ENCODE measurements at places on chromosomes 1 and 21.

DNA sequence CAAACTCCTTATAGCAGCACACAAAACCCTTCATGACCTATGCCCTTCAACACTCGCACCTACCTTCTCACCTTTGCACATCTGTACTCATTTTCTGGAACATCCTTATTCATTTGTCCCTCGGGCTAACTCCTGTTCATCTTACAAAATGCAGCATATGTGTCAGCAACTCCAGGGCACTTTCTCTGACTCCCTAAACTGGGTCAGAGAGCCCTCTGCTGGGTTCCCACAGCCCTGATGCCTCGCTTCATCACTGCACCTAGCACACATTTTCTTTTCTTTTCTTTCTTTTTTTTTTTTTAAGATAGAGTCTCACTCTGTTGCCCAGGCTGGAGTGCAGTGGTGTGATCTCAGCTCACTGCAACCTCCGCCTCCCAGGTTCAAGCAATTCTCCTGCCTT lies 54.0 kb downstream of the RAB3B start:
- no peak for DNase-seq

- peak; percentile 51 for DNase-seq
Measured at GRCh38 chr21:34926803-34927467, 122.2 kb downstream of the RUNX1 start.

GRCh38 chr1:238789916-238790667 lies 596.3 kb upstream of the CHRM3 start:
- no peak for DNase-seq

DNA sequence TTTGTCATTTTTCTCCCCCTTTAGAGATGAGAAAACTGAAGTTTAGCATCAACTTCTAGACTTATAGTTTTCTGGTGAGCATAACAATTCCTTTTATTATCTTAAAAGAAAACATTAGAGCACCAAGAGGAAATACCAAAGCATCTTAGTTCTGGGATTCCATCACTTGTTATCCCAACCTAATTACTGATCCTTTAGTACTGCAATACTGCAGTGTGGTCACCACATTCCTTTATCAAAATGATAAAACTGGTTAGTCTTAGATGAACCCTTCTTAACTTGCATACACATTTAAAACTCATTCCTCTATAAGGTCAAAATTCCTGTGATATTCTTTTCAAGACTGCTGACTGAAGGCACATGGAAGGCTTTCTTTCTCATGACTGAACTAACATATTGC lies 23.1 kb downstream of the SOD1 start:
- no peak for DNase-seq

DNA sequence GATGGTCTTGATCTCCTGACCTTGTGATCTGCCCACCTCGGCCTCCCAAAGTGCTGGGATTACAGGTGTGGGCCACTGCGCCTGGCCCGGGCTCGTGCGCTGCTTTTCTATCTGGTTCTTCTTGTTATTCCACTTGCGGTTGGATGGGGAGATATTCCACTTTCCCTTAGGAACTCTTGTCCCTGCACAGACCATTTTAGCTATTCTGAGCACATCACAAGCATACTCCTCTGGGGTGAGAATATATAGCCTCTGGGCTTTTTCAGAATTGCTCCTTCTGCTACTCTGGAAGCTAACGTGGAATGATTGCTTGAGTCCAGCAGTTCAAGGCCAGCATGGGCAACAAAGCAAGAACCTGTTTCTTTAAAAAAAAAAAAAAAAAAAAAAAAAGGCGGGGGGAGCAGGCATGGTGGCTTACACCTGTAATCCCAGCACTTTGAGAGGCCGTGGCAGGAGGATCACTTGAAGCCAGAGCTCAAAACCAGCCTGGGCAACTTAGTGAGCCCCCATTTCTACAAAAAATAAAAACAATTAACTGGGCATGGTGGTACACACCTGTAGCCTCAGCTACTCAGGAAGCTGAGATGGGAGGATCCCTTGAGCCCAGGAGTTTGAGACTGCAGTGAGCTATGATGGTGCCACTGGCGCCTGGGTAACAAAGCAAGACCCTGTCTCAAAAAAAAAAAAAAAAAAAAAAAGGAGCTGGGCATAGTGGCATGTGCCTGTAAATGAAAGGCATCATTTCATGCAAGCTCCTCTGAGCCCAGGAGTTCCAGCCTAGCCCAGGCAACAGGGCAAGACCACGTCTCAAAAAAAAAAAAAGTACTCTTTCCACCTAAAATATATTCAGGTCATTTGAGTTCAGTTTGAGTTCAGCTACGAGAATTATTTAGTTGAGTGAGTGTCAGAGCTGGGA lies 11.8 kb upstream of the PGD start:
- no peak for DNase-seq

DNA sequence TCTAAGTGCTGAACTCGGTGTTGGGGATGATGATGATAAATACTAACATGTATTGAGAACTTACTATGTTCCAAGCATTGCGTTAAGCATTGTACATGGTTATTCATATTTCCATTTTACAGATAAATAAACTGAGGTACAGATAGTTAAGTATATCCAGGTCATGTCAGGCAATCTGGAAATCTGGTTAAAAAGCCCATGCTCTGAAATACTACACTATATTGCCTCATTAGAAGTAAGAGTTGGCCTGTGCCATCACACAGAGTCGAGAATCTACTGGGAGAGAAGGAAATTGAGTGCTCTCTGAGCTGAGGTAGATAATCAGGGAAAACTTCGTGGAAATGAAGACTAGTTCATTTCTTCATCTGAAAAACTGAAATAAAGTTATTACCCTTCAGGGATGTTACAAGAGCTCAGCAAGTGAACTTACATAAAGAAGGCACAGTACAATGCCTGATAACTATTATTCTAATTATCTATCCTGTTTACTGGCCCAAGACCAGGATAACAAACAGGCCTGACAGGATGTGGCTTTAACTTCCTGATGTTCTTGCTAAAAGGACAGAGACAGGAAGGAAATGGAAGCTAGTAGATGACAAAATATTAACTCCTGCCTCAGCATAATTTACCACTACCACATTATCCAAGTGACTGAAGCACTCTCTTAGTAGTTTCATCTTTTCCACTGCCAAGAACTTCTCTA lies 85.6 kb downstream of the EPS15 start:
- no peak for DNase-seq

- DNase-seq: peak; percentile 62
Measured at GRCh38 chr1:34865981-34866761, 6.6 kb upstream of the SMIM12 start.

- peak; percentile 33 for DNase-seq
Measured at GRCh38 chr1:113811156-113811887, 954 bp downstream of the RSBN1 start.

GRCh38 chr1:233269656-233270055 lies 25.9 kb downstream of the PCNX2 start:
- no peak for DNase-seq

- no peak for DNase-seq
Measured at GRCh38 chr1:27087371-27088220, 67.3 kb downstream of the SLC9A1 start.

DNA sequence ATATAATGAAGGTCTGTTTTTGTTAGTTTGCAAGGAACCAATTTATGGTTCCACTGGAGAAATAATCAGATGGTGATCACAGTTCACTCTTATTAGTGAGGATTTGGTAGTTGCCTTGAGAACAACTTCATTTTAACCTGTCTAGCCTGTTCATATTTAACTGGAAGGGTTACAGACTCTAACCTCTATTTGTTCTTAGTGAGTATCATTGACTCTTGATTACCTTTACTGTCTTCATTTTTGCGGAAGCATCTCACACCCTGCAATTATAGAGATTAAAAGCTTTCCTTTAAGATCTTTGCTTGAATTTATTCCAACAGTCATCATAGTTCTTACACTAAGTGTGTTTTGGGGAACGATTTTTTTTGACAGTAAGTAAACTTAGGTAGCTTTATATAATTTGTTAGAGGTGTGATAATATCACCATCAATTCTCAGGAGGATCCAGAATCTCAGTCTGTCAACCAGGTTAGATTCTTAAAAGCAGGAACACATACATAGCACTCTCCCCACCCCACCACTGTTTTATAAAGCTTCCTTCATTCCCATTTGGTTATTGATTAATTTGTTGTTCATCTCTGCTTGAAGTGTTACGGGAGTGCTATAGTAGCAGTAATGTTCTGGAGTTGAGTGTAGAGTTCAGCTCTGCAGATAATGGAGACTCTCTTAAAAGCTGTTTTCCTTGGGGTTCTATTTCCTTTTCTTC lies 30.1 kb downstream of the B3GALT2 start:
- DNase-seq: no peak

GRCh38 chr21:37101384-37101783 lies 28.3 kb downstream of the TTC3 start:
- no peak for DNase-seq

DNA sequence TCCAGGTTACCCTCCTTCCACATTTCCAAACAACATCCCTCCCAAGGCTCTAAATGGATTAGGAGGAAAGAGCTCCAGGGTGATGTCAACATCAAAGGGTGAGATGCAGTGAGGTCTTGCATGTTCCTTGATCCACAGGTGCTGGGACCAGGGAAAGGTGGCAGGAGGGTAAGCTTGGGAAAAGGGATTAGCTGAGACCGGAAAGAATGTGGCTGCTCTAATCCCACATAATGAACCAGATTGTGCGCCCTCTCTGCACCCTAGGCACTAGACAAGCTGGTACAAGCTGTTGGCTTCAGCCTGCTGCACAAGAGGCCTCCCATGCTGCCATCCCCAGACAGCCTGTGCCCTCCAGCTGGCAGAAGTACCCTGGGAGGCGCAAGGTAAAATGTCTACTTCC lies 34.9 kb downstream of the PLXNA2 start:
- no peak for DNase-seq

DNA sequence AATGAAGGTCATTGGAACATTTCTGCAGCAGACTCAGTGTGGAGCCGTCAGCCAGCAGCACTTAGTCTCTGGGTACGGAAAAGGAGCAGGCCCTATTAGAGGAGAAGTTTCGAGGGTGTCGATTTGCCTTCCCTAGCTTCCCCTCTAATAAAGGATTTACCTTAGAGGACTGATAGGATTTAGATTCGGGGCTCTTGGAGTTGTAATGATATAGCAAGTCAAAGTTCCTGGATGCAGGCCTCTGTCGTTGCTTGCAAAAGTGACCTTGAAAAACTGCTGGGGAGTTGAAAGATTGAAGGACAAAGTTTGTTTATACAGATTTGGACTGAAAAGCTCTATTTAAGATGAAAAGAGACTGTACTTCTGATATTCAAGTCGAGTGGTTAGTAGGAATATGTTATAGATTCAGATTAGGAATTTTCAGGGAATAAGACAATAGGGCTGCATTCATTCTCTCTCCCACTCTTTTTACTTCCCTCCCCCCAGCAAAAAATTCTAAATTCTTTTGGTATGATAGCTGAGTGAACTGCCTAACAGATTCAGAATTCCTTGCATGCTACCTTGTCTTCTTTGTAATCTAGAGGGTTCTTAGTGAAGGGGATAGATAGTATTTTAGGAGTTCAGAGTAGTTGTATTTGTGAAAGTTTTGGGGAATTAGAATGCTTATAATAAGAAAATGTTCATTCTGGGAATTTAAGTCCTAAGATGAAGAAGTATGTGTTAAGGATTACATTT lies 19.2 kb downstream of the NFYC start:
- DNase-seq: no peak

GRCh38 chr1:111463029-111463683 lies 10.6 kb upstream of the C1orf162 start:
- DNase-seq: peak; percentile 79

DNA sequence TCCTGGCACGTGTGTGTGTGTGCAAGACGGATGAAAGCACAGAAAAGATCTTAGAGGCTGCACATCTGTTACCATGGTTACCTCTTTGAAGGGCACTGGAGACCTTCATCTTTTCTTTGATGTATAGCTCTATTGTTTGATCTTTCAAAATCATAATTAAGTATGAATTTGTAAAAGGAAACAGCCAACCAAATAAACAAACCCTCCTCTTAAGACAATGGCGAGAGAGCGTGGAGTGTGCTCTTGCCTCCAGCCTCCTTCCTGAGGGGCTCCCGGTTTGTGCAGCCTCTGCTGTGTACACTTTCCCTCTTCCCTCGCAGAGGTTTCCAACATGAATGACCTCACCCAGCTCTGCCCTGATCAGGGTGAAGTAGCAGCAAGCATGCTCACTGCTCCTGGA lies 27.9 kb downstream of the CACNA1S start:
- no peak for DNase-seq

GRCh38 chr1:1947493-1947892 lies 28.4 kb upstream of the TMEM52 start:
- no peak for DNase-seq

DNA sequence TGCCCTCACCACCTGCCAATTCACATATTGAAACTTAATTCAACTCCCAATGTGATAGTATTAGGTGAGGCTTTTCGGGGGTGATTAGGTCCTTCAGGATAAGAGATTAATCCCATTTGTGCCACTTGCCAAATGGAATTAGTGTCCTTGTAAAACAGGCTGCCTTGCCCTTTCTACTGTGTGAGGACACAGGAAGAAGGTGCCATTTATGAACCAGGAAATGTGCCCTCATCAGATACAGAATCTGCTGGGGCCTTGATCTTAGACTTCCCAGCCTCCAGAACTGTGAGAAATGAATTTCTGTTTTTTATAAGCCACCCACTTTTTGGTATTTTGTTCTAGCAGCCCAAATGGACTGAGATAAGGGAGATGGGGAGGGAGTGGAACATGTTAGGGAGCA lies 39.1 kb upstream of the AGL start:
- DNase-seq: no peak

DNA sequence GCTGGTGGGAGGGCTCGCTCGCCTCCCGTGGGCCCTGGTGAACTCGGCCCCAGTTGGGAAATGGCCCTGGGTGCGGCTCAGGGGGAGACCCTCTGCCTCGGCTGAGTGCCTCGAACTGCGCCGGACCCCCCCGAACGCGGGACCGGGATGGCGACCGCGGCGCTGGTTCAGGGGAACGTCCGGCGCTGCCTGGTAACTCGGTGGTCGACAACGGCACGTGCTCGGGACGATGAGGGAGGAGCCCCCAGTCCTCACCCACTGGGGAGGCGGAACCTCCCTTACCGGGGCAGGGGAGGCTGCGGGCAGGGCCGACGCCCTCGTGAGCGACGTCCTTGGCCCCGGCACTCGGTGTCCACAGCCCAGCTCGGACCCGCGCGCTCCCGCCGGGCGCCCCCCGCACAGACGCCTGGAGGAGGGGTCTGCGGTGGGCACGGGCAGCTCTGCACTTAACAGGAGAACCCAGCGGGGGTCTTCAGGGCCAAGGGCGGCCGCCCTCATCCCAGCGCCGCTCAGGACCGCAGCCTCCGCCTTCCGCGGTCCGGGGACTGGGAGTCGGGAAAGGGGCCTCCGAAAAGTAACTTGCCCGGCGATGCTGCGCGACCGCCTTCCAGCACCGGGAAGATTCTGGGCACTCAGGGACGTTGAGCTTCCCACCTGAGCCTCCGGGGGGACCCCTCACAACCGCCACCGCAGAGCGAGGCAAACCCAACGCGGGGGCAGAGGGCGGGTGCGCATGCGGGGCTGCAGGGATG lies 1.7 kb downstream of the HES4 start:
- no peak for DNase-seq

- DNase-seq: no peak
Measured at GRCh38 chr21:27772816-27773215, 805.9 kb upstream of the ADAMTS5 start.

DNA sequence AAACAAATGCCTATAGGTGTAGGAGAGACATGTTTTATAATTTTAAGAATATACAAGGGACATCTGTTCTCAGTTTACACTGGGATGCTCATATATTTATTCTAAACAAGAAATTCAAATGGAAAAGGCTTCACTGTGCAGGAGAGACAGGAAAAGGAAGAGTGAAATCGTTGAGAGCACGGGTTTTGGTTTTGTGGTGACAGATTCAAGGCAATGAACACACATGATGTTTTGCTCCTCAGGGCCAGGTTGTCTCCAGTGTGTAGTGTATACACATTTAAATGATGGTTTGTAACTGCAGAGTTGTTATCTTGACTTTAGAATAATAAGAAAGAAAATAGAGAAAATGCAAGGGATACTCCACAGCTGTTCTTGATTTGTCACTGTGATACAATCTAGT lies 73.7 kb downstream of the S1PR1 start:
- no peak for DNase-seq

All from Caki2 (cell line).